ENCODE measurements at places on chromosomes 1 and 21.

- DNase-seq: no peak
Measured at GRCh38 chr21:46254208-46254975, 25.8 kb upstream of the LSS start.

- DNase-seq: no peak
Measured at GRCh38 chr1:156586892-156587477, 4.6 kb upstream of the NAXE start.

DNA sequence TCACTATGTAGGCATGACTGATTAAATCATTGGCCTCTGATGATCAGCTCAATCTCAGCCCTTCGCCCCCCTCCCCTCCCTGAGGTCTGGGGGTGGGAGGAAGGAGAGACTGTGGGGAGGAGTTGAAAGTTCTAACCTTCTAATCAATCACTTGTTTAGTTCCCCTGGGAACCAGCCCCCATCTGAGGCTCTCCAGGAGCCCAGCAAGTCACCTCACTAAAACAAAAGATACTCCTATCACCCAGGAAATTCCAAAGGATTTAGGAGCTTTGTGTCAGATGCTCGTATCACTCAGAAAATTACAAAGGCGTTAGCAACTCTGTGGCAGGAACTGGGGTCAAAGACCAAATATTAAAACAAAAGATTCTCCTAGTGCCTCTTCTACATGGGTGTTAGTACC, 21.6 kb downstream of the SYF2 start:
- DNase-seq: no peak

DNA sequence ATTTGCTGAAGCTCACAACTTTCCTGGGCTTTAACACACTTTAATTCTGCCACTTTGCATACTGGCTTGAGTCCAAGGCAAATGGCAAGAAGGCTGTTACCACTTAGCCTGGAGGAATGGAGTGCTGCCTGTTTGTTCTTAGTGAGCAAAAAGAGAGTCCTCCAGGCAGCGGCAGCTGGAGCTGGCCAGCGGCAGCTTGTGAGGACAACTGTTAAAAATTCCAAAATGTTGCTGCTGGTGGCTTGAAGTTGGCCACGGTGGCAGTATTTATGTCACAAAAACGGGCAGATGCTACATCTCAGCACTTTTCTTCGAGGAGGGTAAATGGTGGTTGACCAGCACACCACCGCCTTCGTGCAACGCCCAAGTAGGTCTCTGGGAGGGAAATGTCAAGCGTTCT, 27.3 kb downstream of the STPG1 start:
- no peak for DNase-seq

- DNase-seq: no peak
Measured at GRCh38 chr1:236862615-236863211, 67.6 kb downstream of the MTR start.

- DNase-seq: no peak
Measured at GRCh38 chr1:29346576-29346975, 110.3 kb downstream of the PTPRU start.

DNA sequence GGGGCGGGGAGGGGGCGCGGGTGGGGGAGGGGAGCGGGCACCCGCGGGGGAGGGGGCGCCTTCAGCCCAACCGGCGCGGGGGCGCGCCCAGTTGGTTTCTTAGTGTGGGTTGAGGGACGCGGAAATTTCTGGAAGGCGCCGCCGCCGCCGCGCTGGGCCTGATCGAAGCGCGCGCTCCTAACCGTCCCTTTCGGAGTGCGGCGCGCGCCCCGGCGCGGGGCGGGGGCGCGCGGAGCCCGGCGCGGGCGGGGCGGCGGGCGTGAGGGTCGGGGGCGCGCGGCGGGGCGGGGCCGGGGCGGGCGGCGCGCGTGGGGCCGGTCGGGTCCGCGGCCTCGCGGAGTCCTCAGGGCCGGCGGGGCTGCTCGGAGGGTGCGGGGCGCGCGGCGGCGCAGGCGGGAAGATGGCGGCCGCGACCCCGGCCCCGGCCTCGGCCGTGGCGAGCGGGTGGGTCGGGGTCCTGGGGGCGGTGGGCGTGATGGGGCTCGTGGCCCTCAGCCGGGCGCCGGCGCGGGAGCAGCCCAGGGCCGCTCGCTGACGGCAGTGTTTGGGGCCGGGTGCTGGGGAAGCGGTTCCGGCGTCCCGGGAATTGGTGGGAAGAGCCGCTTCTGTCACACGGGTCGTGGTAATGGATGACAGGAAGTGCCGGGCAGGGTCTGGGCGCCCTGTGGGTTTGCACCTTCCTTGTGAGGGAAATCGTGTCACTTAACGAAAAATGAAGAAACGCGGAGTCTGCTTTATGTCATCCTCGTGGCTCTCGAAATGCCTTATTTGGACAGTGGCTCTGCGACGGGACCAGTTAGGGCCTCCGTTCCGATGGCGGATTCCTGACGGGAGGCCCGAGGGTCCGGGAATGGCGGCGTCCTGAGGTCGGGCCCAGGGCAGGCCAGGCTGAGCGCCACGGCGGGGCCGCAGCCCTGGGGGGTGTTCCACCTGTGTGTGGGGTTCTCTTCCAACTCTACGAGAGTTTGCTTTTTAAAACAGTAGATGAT, 764 bp downstream of the PKNOX1 start:
- DNase-seq: peak; percentile 60

All from activated T-cell treated with anti-CD3 and anti-CD28 coated beads, Interleukin-2, amount 50 U/mL, for 48 hours (primary cell).